ENCODE measurements at places on chromosomes 12 and 14. TPM values are rescaled to one million over a fixed set of nuclear protein-coding genes. Genes with fewer than 3 reads are reported as not detected.

DNA sequence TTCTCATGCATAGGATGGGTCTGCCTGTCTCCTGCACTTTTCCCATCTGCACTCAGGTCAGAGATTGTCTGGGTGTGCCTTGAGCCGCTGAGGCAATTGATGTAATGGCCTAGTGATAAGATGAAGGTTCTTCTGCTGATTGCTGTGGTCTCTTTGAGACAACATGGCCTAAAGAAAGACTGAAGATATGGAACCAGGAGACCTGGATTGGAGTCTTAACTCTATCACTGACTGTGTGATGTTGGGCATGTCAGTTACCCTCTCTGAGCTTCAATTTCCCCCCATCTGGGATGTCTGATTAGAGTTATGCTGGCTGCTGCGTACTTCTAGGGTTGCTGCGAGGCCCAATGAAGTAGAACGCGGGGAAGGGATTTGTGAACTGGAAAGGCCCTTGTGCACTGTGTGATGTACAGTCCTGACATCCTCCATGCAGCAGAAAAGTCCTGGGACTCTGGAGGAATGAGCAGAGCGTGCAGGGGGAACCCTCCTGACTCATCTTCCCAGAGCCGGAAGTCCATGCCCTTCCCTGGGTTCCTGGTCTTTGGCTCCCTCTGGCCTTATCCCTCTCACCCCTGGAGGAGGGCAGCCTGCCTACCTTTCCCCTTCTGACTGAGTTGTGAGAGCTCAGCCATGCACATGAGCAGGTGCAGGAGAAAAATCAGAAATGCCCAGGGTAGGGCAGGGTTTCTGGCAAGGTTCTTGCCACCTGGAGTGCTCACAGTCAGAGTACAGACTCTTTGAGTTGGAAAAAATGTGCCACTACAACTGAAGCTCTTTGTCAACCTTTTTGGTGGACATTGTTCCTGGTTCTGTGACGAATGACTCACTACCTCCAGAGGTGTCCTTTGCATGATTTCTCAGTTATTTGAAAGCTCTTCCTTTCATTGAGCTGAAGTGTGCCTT, 21.1 kb downstream of the PLEKHD1 start:
- no peak for DNase-seq

DNA sequence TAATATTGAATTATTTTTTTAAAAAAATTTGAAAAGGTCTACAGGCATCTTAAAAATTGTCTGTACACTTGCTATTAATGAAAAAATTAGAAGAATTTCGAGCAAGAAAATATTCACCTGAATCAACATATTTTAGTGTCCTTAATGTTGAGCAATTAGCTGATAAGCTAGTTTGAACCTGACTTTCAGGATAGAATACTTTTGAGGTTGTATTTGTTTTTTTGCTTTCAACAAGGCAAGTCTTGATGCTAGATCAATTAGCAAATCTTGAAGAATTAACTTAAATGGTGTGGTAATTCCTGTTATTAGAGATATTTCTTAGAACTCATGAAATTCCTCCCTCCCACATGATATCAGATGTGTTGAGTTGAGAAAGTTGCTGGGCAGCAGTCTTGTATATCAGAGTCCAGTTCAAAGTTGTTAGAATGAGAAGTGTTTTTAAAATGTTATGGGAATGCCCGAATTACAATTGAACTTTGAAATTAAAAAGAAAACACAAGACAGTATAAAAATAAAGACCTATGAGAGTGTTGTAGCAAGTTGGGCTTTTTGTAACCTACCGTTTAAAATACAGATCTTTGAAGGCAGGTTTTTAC, 119.2 kb downstream of the TRMT5 start:
- no peak for DNase-seq

- DNase-seq = no peak
Observed at GRCh38 chr12:104058802-104059201, 5.5 kb upstream of the HCFC2 start.

DNA sequence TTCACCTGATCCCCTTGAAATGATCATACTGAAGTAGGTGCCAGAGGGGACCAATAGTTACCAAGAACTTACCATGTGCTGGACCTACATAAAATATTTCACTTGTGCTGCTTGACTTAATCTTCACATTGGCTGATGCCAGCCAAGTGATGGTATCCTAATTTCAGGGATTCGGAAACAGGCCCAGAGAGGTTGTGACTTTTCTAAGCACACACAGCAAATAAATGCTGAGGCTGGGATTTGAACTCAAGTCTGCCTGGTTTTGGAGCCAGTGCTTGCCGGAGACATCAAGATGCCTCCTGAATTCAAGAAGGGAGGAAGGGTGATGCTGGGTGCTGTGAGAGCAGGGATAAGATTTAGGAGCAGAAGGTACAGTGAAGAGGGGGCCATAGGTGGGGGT, 173.5 kb upstream of the LHX5 start:
- no peak for DNase-seq

- DNase-seq = no peak
Observed at GRCh38 chr14:32054536-32054935, 22.6 kb upstream of the ARHGAP5 start.

GRCh38 chr12:19957308-19958125, 410.8 kb upstream of the PDE3A start:
- DNase-seq = no peak

GLT8D2 gene
- 0.27 TPM for polyA plus RNA-seq

TMEM119 gene
- not detected for polyA plus RNA-seq

PMCH gene
- polyA plus RNA-seq = not detected

KRT83 gene
- 44.8 TPM for polyA plus RNA-seq
